ENCODE measurements at places on chromosomes 1 and 21. TPM values are rescaled to one million over a fixed set of nuclear protein-coding genes. Genes with fewer than 3 reads are reported as not detected.

DNA sequence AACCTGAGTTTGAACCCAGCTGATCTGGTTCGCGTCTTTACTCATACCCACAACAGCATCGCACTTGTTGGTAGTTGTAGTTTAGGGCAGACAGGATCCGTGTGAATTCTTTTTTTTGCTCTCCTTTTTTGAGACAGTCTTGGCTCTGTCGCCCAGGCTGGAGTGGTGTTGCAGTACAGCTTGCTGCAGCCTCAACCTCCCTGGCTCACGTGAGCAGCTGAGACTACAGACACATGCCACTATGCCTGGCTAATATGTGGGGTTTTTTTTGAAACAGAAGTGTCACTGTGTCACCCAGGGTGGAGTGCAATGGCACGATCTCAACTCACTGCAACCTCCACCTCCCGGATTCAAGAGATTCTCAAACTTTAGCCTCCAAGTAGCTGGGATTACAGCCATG, 7.9 kb downstream of the TAF13 start:
- DNase-seq, result no peak

Gene ASCL5
- total RNA-seq, result 0.12 TPM

GRCh38 chr1:208781391-208782045, 537.3 kb upstream of the PLXNA2 start:
- DNase-seq, result no peak

DNA sequence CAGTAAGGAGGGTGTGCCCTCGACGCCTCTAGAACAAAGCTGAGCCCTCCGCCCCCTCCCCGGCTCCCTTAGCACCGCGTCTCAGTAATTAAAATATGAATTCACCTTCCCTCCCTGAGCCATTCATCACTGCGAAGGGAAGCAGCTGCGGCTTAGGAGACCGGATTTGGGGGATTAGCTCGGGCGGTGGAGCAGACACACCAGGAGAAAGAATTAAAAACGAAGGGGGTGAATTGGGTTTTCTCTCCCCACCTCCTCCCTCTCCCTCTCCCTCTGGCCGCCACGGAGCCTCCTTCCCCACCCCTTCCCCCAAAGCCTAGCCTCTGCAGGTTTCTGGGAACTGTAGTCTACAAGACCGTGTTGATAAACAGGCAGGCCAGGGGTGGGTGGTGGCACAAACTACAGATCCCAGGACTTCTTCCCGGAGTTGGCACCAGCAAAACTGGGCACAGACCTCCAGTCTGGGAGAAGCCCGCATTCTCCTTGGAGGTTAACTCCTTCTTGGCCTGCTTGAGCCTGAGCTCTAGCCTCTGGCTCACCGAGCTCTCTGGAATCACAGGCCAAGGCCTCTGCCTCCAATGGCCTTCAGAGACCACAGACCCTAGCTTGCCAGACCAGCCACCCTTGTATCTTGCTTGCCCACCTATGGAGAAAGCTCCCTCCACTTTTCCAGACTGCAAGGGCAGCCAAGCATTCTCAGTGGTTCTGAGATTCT, 10.8 kb downstream of the BLACAT1 start:
- DNase-seq, result peak; percentile 61

Gene RBP7
- total RNA-seq, result 8.7 TPM

GRCh38 chr1:110515891-110516290, 3.1 kb downstream of the KCNA10 start:
- DNase-seq, result no peak

Gene TMEM269
- total RNA-seq, result 0.06 TPM
